ENCODE measurements at places on chromosomes 1 and 21. TPM values are rescaled to one million over a fixed set of nuclear protein-coding genes. Genes with fewer than 3 reads are reported as not detected.

- DNase-seq, result no peak
Observed at GRCh38 chr1:237702161-237702560, 188.6 kb downstream of the ZP4 start.

GRCh38 chr1:150887018-150887417 lies at the start of gene CTXND2:
CTXND2 (plus strand) TSS chr1:150887136; CDS start chr1:150912315, 25,179 bp downstream.
- DNase-seq, result no peak

- DNase-seq, result no peak
Observed at GRCh38 chr1:181184621-181185020, 96.1 kb downstream of the IER5 start.

DNA sequence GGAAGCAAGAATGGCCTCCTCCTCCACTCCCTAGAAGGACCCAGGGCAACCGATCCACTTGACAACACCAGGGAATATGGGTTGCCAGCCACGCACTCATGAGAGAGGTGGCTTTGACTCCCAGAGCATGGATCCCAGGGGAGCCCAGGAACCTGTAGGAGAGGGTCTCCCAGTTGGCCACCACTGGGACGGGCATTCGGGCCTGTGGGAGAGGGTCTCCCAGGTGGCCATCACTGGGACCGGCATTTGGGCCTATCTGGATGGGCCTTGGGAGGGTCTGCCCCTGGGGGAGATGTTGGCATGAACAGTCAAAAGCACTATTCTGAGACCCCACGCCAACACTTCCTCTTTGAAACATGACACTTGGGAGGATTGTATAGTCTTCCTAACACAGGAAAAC lies 565 bp downstream of the TFF1 start:
- no peak for DNase-seq

- no peak for DNase-seq
Observed at GRCh38 chr1:184409011-184409410, 22.2 kb downstream of the C1orf21 start.

DNA sequence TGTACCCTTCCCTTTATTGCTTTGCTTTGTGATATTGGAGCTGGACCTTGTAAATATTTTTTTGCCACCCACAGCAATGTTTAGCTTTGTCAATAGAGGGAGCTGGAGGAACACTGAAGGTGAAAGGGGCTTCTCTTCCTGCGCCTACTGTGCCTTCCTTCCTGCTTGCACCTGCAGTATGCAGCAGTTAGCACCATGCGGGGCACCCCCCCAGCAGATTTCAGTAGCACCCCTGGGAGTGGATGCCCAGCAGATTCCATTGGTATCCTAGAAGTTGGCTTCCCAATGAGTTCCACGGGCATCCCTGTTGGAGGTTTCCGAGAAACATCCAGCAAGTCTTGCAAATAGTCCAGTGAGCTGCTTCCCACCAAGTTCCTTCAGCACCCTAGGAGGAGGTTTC lies 25.6 kb downstream of the S100A10 start:
- peak; percentile 69 for DNase-seq

DNA sequence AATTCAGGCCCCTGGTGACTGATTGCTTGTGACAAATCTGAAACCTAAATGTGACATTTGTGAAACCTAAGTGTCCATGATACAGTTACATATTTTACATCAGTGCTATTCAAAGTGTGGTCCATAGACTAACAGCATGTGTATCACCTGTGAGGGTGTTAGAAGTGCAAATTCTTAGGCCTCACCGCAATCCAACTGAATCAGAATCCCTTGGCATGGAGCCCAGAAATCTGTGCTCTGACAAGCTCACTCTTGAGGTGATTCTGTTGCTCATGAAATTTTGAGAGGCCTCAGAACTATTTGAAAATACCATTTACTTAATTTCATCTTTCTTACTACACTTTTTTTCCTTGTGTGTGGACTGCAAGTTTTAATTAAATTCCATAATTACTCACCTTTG lies 587.9 kb downstream of the ADGRL2 start:
- DNase-seq, result no peak

GRCh38 chr1:59007820-59008598 lies 224.2 kb upstream of the JUN start:
- DNase-seq, result peak; percentile 73

- DNase-seq, result no peak
Observed at GRCh38 chr1:8157765-8158164, 131.7 kb upstream of the ERRFI1 start.

DNA sequence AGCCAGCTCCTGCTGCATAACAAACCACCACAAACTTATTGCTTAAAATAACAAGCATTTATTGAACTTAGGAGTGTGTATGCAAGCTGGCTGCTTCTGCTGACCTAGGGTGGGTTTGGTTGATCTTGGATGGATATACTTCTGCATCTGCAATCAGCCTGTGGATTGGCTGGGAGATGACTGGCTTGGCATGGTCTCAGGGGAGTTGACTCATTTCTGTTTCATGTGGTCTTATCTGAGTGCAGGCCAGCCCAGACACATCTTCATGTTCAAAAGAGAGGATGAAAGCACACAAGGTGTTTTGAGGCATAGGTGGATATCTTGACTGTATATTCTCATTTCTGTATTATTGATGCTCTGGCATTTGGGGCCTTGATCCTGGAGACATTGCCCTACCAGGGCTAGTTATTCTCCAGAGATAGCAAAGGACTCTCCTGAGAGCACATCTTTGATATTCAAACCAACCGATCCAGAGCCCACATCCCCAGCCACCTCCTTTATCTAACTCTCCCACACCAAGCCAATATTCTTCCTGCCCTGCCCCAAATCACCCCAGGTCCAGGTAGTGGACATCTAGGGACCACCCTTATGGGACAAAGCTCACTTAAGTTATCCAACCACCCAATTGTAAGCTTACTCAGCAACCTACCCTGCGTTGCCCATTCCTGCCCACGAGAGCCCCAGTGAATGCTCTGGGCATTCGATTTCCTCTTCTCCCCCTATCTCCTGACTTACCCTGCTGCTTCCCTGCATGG lies 350.8 kb downstream of the PTPRU start:
- no peak for DNase-seq

GRCh38 chr21:28380241-28380640 lies 612.4 kb downstream of the LTN1 start:
- no peak for DNase-seq

DNA sequence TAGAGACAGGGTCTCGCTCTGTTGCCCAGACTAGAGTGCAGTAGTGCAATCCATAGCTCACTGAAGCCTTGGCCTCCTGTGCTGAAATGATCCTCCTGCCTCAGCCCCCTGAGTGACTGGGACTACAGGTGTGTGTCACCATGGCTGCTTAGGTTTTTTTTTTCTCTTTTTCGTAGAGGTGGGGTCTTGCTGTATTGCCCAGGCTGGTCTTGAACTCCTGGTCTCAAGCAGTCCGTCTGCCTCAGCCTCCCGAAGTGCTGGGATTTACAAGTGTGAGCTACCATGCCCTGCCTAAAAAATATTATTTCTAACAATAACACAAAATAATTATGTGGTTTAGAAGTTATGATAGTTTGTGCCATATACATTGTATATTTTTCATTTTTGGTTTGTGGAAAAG lies 9.9 kb downstream of the CAMTA1 start:
- no peak for DNase-seq

The SPATA46 gene
- total RNA-seq, result not detected

The CELA2B gene
- not detected for total RNA-seq

The ALG14 gene
- total RNA-seq, result 2.5 TPM

The NMNAT2 gene
- not detected for total RNA-seq

The WNT2B gene
- total RNA-seq, result not detected

Data from activated CD8-positive, alpha-beta T cell treated with anti-CD3 and anti-CD28 coated beads for 36 hours (primary cell).